ENCODE measurements at places on chromosomes 11 and 22.

DNA sequence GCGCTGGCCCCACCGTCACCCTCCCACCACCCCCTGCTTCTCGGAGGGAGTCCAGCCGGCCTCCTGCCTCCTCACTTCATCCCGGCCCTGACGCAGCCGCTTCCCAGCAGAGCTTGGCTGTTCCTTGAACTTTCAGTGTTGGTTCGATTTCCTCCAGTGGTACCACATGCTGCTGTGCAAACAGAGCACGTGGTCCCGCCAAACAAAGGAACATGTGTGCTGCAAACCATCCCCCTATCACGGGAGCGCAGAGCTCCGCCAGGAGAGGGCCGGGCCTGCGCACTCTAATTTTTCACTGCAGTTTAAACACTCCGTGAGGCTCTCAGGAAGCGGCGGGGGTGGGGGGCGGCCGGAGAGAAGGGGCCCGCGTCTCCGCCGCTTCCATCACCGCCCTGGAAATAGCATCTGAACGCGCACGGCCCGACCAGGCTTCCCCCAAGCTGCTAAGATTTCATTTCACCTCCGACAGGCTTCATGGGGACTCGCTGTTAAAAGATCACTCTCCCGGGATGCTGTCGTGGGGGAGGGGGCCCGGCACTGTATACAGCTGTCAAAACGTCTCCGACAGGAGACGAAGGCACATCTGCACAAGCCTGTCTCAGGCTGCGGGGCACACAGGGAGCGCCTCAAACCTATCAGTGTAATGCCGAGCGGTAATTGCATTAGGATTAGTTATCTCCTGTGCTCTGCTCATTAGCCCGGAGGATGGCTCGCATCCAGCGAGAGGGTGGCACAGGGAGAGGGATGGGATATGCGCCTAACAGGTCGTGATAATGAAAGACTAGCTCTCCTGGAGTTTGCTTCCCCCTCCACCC, 269.9 kb upstream of the SORL1-AS1 start:
- no peak for DNase-seq

- DNase-seq: no peak
Observed at GRCh38 chr11:32225571-32226285, 134.9 kb downstream of the RCN1 start.

- DNase-seq: no peak
Observed at GRCh38 chr11:44559207-44559939, 6.1 kb upstream of the CD82 start.

DNA sequence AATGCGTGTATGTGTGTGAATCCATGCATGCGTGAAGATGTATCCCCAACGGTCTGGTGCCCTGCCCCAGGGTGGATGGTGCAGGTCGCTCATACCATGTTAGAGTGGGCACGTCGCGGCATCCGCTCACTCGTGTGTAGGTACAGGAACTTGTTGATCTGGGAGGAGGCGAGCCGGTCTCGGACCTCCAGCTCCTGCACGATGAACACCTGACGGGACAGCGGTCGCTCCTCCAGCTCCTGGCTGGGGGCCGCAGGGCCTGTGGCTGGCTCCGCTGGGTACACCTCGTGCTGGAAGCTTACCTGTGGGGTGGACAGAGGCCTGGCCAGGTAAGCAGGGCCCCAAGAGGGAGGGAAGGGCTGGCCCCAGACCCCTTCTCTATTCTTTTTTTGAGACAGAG, 18.5 kb downstream of the ATG2A start:
- DNase-seq: no peak

DNA sequence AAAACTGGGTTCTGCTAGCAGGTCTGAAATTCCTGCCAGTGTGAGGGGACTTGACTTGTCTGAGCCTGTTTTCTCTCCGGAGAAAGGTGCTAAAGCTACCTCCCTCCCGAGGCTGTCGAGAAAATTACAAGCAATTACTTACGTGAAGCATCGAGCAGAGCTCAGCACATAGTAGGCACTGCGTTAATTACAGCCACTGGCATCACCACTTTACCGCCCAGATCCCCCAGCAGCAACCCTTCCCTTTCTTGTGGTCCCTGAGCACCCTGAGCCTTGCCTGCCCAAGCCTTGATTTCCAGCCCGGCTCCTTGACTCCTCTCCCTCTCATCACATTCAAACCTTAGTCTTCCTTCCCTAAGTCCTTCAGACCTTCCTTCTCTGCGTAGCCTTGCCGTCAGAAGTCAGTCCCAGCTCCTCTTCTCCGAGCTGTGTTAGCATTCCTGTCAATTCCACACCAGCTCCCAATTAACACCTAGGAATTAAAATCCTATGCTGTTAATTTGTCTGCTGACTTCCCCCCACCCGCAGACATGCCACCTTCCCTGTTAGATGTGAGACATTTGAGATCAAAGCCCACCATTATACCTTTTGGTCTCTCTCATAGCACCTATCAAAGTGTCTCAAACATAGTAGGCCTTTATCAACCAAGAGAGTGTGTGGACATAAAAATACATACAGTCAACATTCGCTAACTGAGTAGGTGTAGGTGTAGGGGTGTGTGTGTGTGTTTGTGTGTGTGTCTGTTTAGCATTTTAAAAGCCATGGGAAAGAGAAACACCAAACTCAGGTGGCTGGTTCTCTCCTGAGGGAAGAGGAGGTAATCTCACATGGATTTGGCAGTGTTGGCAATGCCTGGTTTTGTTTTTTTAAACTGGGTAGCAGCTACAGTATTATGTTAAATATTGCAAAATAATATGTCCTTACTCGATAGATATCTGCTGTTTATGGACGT, 2.8 kb upstream of the KCNJ5 start:
- no peak for DNase-seq

- no peak for DNase-seq
Observed at GRCh38 chr11:17165247-17165890, 42.4 kb downstream of the PIK3C2A start.

- DNase-seq: no peak
Observed at GRCh38 chr11:8610532-8611116, 16.6 kb upstream of the STK33 start.

GRCh38 chr22:47850644-47851151, 1088.2 kb downstream of the TBC1D22A start:
- no peak for DNase-seq

GRCh38 chr11:91835051-91835560, 389.5 kb upstream of the FAT3 start:
- DNase-seq: no peak

DNA sequence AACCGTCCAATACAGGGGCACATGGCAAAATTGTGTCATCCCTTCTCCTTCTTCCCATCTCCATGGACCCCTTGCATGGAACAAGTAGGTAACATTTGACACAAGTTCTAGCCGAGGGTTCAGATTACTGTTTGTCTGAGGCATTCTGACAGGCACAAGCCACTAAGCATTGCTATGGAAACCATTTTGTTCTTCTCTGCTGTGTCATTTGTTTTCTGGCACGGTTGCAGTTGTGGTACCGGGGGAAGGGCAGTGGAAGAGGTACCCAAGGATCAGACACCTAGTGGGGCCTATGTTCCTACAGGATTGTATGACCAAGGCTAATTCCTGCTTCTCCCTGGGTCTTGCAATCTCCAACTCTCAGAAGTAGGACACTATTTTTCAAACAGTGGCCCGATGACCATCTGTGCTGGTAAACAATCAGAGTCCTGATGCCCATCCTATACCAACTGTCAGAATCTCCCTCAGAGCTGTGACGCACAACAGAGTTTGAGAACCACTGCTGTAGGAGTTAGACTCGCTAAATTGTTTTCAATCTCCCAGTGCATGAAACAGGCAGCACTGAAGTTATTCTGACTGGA, 69.3 kb downstream of the KCNC1 start:
- no peak for DNase-seq

- no peak for DNase-seq
Observed at GRCh38 chr22:32018056-32018455, 25.0 kb upstream of the SLC5A1 start.

DNA sequence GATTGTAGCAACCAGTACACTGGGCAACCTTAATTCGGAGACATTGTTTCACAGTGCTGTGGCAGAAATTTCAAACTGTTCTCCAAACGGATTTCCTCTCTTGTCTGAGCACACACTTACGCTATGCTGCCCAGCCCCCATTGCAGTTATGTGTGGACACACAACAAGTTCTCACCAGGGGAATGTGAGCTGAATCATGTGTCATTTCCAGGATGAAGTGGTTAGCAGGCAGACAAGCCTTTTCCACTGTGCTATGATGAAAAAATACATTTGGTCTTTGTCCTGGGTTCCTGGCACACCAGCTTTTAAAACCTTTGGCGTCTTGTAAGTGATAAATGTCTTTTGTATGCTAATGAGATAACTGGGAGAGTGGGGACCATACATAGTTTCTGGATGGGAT, 46.9 kb upstream of the SYT9 start:
- no peak for DNase-seq

- no peak for DNase-seq
Observed at GRCh38 chr11:107996006-107996776, 12.5 kb upstream of the CUL5 start.

DNA sequence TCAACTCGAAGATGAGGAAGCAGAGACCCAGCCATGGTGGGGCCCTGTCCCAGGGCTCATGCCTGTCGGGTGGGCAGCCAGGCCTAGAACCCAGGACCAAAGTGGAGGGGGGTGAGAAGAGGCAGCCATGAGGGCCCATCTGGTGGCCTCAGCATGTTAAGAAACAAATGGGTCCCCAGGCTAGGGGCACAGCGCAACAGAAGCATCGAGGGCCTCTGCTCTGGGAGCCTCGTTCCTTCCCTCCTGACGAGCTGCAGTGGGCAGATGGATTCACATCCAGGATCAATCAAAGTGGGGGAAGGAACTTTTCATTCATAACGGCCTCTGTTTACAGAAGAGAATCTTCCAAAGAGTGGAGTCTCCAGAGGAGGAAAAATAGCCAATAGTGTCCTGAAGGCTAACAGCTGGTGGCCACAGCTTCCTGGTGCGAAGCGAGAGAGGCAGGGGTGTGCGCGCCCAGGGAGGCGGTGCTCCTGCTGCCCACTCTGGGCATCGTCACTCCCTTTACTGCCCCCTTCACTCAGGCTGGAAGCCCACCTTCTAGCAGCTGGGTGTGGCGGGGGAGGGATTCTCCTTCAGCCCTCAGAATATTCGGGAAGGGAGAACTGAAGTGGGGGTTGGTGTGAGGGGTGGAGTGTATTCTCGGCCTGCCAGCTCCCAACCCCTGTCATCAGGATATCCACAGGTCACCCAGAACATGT, 4.3 kb downstream of the CBX7 start:
- no peak for DNase-seq

- DNase-seq: no peak
Observed at GRCh38 chr11:35632301-35632700, 14.0 kb downstream of the FJX1 start.

DNA sequence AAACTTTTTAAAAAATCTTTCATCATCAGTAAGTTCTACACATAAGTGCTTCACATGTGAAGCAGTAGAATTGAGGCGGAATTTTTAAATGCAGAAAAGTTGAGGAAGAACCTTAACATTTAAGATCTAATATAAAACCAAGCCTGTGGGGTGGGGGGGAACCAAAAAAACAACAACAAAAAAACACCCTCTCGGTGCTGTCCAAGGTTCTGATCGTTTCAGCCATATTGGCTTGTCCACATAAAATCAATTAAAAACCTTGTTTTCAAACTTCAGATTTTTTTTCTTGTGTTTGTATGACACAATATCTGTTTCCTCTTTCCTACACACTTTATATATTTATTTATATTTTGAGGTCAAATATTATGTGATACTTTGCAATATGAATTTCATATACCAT, 130.0 kb downstream of the WNT7B start:
- no peak for DNase-seq

DNA sequence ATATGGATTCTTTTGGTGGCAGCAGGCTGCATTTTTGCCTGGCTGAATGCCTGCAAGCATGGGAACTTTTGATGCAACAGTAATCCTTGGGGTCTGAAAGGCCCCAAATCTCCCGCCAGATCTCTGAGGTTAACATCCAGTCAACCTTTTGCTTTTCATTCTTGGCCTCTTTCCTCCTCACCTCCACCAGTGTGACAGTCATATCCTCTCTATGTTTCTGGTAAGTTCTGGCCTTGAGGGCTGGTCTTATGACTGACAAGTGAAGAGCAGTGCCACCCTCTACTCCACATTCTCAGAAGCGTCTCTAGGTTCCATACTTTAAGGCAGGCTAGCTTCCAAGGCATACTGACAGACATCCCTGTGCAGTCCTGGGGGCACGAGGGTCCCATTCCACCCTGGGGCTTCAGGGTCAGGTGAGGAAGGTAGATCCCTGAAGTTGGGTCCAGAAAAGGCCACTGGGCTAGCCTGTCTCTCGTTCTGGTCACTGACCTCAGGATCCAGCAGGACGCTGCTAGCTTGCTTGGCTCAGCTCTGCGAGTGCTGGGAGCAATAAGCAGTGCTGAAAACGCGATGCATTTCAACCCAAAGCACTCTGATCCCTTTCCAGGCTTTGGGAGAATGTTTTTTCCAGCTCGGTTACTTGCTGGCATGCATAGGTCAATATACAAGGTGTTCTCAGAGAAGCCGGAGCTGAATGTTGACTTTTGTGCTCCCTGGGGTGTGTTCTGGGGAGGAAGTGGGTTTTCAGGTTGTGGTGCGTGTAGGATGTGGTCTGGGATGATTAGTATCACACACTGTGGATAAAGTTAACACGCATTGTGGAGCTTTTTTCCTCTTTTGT, 75.2 kb downstream of the PTPRJ start:
- DNase-seq: no peak

DNA sequence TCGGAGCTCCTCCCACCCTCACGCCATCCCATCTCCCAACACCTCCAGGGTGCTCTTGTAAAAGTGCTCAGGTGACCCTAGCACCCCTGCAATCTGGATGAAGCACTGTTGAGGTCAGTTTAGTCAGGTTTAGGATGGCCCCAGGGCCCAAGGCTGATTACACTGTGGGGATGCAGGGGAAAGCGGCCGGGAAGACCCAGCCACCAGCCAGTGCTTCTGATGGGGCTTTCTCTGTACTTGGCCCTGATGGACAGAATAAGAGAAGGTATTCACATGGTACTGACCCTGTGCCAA, 28.7 kb downstream of the TPBGL start:
- DNase-seq: no peak

DNA sequence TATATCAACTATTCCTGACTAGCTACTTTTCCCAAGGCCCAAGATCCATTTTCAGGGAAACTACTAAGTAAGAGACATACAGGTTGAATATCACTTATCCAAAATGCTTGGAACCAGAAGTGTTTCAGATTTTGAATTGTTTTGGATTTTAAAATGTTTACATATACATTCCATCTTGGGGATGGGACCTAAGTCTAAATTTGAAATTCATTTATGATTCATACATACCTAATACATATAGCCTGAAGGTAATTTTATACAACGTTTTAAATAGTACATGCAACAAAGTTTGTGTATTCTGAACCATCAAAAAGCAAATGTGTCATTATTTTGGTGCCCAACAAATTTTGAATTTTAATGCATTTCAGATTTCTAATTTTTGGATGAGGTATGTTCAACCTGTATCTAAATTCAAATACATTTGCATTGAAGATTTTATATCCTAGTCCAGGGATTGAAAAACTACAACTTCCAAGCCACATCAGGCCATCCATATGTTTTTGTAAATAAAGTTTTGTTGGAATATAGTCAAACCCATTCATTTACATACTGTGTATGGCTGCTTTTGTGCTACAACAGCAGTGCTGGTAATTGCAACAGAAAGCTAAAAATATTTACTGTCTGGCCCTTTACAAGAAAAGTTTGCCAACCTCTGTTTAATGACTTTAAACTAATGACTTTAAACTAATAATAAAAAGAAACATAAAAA, 73.3 kb downstream of the CWF19L2 start:
- DNase-seq: no peak
